ENCODE measurements at places on chromosomes 7 and 10.

GRCh38 chr7:31123321-31123720 lies 71.2 kb downstream of the ADCYAP1R1 start:
- DNase-seq, result no peak

- no peak for DNase-seq
Observed at GRCh38 chr10:71077796-71078453, 134.4 kb upstream of the UNC5B start.

DNA sequence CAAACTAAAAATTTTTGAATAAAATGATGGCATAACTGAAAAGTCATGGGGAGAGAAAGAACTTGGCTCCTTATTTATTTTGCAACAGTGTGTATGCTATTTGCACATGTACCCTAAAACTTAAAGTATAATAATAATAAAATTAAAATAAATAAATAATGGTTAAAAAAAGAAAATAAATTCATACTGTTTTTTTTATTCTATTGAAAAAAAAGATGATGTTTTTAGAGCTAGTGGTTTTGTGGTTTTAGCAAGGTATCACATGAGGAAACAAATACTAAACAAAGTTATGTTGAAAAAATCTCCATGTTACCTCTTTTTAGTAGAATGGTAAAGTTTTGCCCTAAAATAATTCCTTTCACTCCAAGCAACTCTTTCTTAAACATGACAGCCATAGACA lies 26.2 kb downstream of the TMEM168 start:
- DNase-seq, result no peak

GRCh38 chr7:23004247-23004520 lies 9.7 kb downstream of the HYCC1 start:
- DNase-seq, result no peak

- DNase-seq, result no peak
Observed at GRCh38 chr10:72772031-72772430, 80.1 kb downstream of the MCU start.

GRCh38 chr7:102933763-102934162 lies 21.0 kb downstream of the LRRC17 start:
- DNase-seq, result peak; percentile 93

- peak; percentile 21 for DNase-seq
Observed at GRCh38 chr10:93006435-93007039, 54.1 kb upstream of the CYP26C1 start.

- no peak for DNase-seq
Observed at GRCh38 chr10:91242940-91243339, 22.5 kb downstream of the PCGF5 start.

DNA sequence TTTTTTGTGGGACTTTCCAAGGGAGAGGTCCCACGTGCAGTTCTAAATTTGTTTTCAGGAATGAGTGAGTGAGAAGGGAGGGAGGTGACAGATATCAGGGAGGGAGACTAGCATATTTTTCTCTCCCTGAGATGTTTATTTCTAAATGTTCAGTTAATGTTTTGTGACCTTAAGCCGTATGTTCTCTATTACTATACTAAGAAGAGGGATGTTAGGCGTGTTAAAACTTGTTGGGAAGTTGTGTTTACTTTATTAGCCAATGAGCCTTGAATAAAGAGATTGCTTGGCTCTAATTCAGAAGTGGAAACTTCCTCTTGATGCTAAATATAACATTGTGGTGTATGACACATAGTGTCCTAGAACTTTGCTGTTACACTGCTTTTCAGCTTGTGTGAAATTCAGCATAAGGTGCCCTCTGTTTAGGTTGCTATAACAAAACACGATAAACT lies 37.3 kb downstream of the DNAH11 start:
- DNase-seq, result peak; percentile 35

DNA sequence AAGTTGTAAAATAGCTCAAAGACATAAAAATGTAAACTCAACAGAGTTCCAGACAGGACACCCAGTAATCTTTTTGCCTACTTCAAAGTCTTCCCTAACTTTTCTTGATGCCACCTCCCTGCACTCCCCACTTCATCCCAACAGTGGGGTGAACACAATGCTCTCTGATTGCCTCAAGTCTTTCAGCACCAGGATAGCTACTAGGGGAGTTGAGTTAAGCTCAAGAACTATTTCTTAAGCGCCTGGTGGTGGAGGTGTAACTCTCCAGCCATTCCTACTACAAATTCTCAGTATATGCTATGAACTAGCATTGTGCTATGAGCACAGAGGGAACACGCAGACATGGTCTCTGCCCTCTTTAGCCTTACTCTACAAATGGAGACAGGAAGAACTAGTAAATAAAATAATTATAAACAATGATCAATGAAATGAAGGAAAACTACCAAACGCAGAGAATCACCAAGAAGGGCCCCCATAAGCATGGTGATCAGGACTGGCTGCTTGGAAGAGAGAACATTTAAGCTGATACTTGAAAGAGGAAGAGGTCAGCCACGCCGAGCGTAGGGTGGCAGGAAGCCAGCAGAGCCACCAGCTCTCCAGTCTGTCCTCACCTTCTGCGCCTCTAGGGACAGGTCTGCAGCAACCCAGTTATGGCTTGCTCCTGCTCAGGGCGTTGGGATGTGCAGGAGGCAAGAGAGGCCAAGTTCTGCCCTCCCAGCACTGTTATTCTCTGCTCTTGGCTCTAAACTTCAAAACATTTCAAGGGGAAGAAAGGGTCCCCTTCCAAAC lies 16.7 kb upstream of the FRA10AC1 start:
- DNase-seq, result no peak
